ENCODE measurements at places on chromosomes 6 and 20.

DNA sequence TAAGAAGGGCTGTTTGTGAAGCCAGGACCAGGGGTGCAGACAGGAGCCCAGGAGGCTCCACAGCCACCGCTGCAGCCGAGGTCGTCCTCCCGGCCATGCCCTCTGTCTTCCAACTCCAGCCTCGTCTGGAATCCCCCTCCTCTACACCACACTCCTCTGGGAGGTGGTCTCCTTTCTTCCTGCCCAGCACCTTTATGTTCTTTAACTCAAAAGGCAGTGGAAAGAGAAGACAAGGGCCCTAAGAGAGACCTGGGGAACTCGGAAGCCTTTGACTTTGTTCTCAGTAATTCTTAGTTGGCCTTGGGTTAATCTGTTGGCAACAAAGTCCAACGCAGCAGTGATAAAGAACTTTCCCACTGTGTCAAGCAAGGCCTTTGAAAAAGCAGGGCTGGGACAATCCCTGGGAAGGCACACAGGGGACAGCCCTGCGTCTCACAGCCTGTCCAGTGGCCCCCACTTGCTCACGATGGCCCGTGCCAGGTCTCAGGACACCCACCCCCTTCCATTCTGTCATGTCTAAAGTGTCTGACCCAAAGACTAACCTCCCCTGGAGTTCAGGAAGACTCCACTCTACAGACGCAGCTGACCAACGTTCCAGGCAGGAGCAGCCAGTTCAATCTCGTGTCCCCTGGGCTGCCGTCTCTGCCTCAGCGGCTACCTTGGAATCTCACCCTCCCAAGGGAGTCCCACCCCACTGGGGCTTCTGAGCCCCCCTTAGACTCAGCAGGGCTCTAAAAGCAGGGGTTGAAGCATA is 42.8 kb upstream of the FAM50B start:
- no peak for DNase-seq

GRCh38 chr6:146560607-146561006 is 17.0 kb downstream of the RAB32 start:
- no peak for DNase-seq

DNA sequence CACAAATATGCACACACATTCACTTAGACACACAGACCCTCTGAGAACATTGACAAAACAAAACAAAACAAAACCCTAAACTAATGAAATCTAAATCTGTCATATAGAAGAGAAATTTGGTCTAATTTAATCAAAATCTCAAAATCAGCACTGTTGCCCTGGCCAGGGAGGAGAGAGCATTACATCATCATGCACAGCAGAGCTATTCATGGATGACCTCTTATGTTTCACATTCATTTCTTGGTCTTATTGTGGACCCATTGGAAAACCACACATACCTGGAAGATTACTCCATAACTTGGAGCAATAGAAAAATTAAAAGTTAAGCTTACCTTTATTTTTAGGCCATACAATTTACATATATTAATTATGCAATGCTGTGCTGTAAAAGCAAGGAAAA is 1223.6 kb upstream of the GJE1 start:
- DNase-seq = no peak

DNA sequence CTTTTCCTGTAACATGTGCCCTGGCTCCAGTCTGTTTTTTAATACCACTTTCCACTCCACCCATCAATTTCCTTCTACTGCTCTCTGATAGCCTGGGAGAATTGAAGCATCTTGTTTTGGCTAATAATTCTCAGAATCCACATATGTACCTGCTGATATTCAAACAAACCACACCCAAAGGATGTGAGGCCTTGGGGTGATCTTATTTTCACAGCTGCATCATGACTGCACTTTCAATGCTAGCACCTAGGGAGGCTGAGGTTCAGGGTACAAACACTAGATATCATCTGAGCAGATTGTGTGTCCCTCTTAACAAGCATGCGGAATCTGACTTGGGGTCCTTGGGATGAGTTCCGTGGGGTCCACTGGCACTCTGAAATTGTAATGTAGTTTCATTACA is 12.7 kb downstream of the FNDC1 start:
- no peak for DNase-seq

DNA sequence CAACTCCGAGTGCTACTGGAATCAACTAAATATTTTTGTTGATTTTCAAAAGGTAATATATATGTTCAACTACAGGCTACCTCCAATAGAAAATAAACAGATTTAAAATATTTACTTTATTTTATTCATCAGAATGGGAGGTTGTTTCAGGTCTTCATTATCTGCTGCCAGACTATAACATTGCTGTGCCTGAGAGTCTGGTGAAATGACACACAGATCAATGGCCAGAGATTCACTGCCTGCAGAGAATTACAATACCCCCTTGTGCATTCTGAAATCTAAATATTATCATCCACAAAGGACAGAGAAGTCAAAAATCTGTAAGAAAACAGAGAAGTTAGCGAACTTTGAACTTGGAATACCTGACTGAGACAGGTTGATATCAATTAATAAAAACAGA is 667.8 kb upstream of the GJE1 start:
- DNase-seq = no peak

- DNase-seq = no peak
These were observed 634 bp downstream of the AHI1 start for GRCh38 chr6:135496800-135497411.
